ENCODE measurements at places on chromosomes 16 and 17.

DNA sequence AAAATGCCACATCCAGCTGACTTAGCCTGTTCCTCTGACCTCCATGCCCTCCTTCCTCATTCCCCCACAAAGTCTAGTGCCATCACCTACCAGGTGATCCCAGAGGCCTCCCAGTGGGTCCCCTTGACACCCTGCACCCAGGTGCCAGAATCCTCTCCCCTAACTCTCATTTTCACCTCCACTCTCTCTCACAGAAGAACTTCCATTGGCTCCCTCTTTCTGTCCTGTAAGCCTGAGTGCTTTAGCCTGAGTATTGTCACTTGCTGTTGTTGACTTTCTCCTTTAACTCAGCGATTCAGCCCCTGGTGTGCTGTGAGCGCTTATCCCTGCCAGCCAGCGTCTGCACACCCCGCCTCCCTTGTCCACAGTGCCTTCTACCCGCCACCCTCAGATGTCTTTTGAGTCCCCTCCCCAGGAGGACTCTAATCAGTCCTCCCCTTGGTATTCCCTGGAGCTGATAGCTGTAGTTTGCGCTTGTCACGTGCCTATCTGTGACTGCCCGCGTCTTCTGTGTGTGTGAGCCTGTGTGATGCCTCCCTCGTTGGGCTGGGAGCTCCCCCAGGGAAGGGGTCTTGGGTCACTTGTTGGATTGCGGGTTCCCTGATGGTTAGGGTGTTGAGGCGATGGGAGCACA is 31.9 kb downstream of the ARHGAP23 start:
- DNase-seq, result no peak

GRCh38 chr16:14462811-14463210 is 167.2 kb downstream of the PARN start:
- DNase-seq, result no peak

DNA sequence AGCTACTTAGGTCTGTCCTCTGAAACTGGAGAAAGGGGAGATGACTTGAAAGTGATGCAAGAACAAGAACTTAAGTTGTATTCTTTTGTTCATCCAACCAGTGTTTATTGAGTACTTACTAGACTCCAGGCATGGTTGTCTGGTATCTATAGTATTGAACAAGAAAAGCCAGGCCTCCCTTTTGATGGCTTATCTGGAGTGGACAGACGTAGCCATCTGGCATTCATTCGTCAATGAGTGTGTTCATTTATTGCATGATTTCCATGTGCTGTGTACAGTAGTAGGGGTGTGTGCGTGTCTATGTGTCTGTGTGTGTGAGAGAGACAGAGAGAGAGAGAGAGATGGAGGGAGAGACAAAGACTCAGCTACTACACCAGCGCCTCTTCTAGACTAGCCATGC is 9.2 kb downstream of the ABAT start:
- no peak for DNase-seq

DNA sequence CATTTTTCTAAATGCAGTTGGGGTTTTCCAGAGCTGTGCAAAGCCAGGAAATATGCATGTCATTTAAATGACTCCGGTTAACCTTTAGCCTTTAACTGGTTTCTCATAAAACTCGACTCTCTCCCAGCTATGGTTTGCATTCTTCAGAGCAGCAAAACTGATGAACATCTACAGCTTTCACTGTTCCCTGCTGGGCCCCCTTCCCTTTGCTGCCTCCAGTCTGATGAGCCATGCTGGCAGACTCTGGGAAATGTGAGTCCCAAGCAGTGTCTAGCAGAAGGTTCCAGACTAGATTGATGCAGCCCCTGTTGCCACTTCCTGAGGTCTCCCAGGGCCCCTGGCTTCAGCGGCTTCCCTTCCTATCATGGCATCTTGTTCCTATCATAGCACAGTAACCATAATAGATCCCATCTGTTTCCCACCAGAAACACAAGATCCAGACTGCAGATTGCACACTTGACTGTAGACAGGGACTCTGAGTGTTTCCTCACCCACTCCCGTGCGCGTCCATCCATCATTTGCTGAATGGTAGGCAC is 135.4 kb downstream of the CLEC16A start:
- peak; percentile 93 for DNase-seq

DNA sequence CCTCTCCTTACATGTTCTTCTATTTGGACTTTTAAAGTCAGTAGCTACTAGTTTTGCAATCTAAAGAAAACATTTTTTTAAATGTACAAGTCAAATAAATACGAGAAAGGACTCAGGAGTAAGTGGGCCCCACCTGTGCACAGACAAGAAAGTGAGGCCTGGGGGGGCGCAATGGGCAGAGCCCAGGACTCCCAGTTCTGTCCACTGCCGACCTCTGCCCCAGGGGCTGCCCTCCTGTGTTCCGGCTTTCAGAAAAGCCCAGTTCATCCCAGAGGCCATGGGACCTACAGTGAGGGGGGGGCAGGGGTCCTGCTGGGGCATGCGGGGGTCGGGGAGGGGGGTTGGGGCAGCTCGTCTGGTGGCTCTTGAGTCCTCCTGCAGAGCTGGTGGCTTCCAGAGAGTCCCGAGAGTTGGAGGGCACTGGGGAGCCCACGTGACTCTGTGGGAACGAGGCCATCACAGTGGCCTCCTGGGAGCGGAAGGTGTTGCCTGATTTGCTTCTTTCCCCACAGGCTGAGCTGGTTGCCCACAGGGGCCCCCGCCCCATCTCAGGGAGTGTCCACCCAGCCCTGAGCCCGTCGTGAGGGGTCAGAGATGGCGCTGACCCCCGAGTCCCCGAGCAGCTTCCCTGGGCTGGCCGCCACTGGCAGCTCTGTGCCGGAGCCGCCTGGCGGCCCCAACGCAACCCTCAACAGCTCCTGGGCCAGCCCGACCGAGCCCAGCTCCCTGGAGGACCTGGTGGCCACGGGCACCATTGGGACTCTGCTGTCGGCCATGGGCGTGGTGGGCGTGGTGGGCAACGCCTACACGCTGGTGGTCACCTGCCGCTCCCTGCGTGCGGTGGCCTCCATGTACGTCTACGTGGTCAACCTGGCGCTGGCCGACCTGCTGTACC is 2.4 kb downstream of the UTS2R start:
- DNase-seq, result no peak

GRCh38 chr16:65600046-65600445 is 478.2 kb upstream of the CDH11 start:
- no peak for DNase-seq

GRCh38 chr17:37047631-37048104 is 98.9 kb downstream of the AATF start:
- peak; percentile 73 for DNase-seq

DNA sequence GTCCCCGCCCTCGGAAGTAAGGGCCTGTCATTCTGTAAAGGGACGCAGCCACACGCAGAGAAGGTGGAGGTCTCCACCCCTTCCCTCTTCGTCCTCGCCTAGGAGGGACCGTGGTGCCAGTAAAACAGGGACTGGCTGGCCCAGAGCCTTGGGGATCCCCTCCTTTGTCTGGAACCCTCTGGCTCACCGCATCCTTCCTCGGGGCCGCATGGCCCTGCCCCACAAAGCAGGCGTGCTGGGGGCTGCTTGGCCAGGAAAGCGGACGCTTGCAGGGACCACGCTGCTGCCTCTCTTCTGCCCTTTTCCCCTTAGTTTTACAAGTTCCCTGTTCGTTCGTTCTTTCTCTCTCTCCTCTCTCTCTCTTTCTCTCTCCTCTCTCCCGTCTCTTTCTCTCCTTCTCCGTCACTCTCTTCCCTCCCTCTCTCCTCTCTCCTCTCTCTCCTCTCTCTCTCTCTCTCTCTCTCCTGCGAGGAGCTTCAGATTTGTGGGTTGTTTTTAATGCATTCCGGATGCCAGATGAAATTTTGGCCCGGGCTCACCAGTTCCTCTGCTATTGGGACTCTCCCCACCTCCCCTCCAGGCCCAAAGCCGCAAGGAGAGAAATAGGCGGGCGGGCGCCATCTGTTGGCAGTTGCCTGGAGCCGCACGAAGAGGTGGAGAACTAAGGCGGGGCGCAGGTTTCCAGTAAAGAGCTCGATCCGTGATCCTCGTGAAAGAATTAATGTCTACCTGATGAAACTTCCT is 35.1 kb upstream of the CDRT4 start:
- DNase-seq, result peak; percentile 91

Measured in fibroblast of lung (primary cell).